ENCODE measurements at places on chromosomes 16 and 17.

DNA sequence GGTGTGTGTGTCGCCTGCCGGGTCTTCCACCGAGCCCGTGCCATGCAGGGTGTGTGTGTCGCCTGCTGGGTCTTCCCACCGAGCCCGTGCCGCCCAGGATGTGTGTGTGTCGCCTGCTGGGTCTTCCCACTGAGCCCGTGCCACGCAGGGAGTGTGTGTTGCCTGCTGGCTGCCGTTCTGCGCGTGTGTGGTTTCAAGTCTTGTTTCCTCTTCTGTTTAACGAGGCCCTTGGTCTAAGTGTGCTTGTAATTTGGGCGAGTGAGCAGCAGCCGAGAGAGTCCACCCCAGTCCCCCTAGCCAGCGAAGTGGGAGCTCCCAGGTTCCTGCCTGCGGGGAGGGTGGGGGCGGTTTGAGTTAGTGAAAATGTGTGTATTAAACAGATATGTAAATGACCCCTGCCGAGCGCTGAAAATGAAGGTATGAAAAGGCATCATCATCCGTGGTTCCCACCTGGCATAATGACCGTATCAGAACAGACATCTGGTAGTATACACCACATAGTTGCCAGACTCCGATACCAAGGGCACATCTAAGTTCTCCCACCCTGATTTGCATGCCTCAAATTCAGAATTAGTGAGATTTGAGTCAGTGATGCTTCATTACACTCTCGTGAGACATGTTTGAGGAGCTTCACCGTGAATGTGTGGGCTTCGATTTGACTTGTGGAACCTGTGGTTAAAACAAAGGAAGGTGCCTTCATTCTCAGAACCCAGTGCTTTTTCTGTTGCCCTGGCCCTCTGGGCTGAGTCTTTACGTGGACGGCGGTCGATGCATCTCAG lies 114.5 kb upstream of the CHMP6 start:
- no peak for DNase-seq
- no peaks in the 10 kb centered on the region for H3K27me3 ChIP-seq
- no peaks in the 10 kb centered on the region for H3K36me3 ChIP-seq
- no peak overlapping the region for H3K27ac ChIP-seq
- no peak overlapping the region for H3K4me3 ChIP-seq

- no peaks in the 10 kb centered on the region for H3K27me3 ChIP-seq
- no peak for DNase-seq
These were observed 54.6 kb downstream of the ABCC12 start for GRCh38 chr16:48101069-48101674.

DNA sequence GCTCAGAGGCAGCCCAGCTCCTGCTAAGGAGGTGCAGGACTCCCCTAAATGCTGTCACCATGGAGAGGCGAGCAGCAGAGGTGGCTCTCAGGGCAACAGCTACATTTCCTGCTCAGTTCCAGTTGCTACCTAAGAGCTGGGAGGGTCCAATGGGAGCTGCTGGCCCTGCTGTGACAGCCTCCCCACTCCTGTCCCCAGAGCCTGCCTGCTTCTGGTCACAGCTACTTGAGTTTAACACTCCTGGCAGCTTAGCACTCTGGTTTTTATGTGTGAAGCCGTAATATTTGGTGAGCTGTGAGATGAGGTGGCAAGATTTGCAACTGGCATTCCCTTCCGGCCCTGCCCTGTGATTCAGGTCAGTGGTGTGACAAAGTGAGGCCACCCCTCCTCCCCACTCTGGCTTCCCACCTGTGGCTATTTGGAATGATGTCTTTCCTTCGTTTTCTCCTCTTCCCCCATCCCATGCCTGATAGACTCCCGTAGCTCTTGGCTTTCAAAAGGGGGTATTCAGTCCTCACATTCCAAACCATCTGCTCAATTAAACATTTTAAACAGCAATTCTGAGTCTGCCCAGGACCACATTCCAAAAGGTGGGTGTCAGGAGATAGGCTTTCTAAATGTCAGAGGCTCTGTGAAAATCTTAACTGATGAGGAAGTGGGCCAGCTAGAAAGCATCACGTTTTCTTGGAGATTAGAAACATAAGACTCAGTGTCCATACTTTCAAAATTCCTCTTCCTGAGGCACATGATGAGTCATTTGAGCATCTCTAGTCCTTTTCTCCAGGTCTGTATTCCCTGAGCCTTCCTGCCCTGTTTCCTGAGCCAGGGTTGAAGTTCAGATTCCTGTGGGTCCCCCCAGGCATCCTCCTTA lies 42.6 kb upstream of the SKAP1 start:
- no peaks in the 10 kb centered on the region for H3K27me3 ChIP-seq
- no peak overlapping the region for H3K4me3 ChIP-seq
- DNase-seq = no peak
- H3K36me3 ChIP-seq = no peaks in the 10 kb centered on the region

DNA sequence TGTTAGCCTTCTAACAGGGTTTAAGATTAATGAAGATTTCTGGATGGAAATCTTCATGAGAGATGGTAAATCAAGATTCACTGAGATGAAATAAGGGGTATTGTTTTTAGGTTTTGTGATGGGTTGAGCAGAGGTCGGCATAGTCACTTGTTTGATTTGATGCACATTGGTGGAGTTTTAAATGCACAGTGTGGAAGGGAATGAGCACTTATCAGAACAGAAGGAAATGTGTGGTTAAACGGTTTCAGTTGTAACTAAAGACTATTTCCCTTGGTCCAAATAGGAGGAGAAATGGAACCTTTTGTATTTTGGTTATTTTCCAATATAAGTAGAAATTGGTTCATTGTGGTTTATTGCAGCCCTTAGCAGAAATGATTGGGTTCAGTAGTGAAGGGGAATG lies 34.1 kb downstream of the CBFB start:
- H3K4me1 ChIP-seq = no peaks in the 10 kb centered on the region
- H3K4me3 ChIP-seq = no peak overlapping the region
- H3K27ac ChIP-seq = no peak overlapping the region
- no peaks in the 10 kb centered on the region for H3K27me3 ChIP-seq

- H3K36me3 ChIP-seq = no peaks in the 10 kb centered on the region
- H3K4me3 ChIP-seq = no peak overlapping the region
- no peak for DNase-seq
- H3K4me1 ChIP-seq = no peaks in the 10 kb centered on the region
- H3K27ac ChIP-seq = no peak overlapping the region
These were observed 22.6 kb downstream of the PRDM7 start for GRCh38 chr16:90054554-90054953.

DNA sequence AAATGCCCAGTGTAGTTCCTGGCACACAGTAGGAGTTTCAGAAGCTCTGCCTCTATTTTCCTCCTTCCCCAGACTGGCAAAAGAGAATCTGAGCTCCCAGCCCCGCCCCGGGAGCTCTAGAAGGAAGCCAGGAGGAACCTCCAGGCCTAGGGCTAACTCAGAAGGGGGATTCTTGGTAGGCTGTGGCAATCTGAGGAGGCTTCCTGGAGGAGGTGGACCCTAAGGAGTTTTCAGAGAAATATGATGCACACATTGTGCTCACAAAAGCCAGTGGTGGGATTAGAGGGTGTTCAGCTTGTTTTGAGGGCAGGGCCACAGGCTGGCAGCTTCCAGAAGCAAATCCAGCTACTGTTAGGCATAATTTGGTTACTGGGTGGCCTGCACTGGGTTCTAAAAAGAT lies 10.0 kb downstream of the ADGRG1 start:
- no peak overlapping the region for H3K4me3 ChIP-seq
- H3K4me1 ChIP-seq = peaks cover 3% of the 10 kb centered on the region
- DNase-seq = no peak
- H3K36me3 ChIP-seq = no peaks in the 10 kb centered on the region

GRCh38 chr16:82643936-82644630 lies 17.3 kb downstream of the CDH13 start:
- H3K4me1 ChIP-seq = no peaks in the 10 kb centered on the region
- no peaks in the 10 kb centered on the region for H3K27me3 ChIP-seq
- no peaks in the 10 kb centered on the region for H3K36me3 ChIP-seq
- H3K27ac ChIP-seq = no peak overlapping the region

GRCh38 chr17:2962236-2962635 lies 101.2 kb downstream of the OR1D5 start:
- DNase-seq = no peak
- H3K4me1 ChIP-seq = peaks cover 30% of the 10 kb centered on the region
- H3K36me3 ChIP-seq = no peaks in the 10 kb centered on the region
- H3K4me3 ChIP-seq = no peak overlapping the region
- no peaks in the 10 kb centered on the region for H3K27me3 ChIP-seq
- H3K27ac ChIP-seq = no peak overlapping the region

DNA sequence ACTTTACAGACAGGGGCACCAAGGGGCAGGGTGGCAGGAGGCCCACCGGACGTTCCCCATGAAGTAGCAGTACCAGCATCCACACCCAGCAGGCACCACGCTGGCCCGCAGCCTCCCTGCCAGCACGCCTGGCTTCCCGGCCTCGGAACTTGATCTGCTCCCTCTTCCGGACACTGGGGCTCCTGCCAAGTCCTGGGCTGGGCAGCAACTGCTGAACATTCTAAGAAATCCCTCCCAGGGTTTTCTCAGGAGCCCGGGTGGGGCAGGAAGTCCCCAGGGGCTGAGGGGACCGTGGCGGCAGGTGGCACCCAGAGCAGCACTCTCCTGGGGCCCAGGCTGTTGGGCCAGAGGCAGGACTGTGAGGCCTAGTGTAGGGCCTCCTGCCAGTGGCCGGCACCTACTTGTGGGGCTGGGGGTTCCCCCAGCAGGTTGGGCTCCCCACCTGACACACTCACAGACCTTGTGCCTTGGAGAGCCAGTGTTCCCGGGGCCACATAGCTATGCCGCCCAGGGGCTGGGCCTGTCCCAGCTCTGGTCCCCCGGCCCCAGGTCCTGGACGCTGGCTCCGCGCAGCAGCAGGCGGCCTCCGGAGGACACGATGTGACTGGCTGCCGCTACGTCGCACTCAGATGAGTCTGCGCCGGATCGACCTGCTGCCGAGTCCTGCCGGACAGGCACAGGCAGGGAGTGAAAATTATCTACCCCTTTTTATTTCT lies 86.2 kb upstream of the CBX4 start:
- no peak overlapping the region for H3K4me3 ChIP-seq
- H3K4me1 ChIP-seq = peaks cover 11% of the 10 kb centered on the region
- DNase-seq = no peak

DNA sequence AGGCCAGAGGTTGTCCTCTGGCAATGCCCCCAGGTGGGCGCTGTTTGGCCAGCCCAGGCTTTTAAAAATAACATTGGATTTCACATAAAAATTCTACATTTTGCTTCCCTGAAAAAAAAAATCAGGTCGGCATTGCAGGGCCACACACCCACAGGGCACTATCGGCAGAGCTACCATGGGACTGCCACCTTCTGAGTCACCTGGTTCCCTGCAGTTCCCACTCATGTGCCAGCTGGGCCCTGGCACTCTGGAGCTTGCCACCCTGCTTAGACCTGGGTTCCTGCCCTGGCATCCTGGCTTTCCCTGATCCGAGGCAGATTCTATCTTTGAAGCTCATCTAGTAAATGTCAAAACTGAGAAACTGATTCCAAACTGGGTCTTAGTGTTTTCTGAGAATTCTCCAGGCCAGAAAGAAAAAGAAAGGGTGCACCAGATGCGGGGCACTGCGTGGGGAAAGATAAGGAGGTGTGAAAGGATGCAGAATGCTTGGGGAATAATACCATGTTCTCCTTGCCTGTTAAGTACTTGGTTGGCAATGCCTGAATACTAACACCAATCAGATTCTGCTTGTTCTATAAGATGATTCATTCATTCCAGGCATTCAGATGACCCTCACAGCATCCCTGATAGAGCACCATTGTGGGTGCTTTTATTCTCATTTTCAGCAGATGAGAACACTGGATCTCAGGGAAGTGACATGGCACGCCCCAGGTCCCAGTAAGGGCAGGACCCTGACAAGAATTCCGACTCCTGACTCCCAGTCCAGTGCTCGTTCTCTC lies 51.8 kb downstream of the RAI1 start:
- no peaks in the 10 kb centered on the region for H3K36me3 ChIP-seq
- no peaks in the 10 kb centered on the region for H3K27me3 ChIP-seq
- H3K27ac ChIP-seq = no peak overlapping the region
- H3K4me3 ChIP-seq = no peak overlapping the region
- peaks cover 47% of the 10 kb centered on the region for H3K4me1 ChIP-seq

DNA sequence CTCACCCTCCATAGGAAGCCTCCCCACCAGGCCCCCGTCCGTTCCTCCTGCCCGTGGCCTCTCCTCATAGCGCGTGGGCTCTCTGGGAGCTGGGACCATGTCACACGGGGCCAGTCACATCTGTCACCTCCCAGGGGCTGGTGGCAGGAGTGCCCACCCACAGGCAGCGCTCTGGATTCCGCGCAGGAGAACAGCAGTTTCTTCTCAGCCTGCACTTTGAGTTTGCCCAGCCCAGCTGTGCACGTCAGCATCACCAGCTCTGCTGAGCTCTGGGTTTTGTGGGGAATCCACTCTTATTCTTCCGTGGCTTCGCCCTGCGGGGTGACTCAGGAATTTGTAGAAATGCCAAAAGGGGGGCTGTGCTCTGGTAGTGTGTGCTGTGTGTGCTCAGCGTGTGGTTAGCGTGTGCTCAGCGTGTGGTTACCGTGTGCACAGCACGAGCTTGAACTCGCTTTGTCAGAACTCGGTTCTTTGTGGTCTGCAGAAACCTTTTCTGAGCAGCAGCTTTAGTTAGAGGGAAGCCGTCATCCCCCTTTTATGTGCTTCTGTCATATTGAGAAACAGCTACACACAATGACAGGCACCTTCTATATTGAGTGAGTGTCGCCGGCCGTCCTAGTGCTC lies 3.2 kb downstream of the ACSF3 start:
- DNase-seq = no peak
- no peak overlapping the region for H3K27ac ChIP-seq
- H3K27me3 ChIP-seq = no peaks in the 10 kb centered on the region
- peaks cover 8% of the 10 kb centered on the region for H3K4me1 ChIP-seq
- peaks cover 5% of the 10 kb centered on the region for H3K36me3 ChIP-seq

- no peak for DNase-seq
- H3K27me3 ChIP-seq = no peaks in the 10 kb centered on the region
- no peak overlapping the region for H3K4me3 ChIP-seq
- H3K4me1 ChIP-seq = no peaks in the 10 kb centered on the region
These were observed 49.0 kb upstream of the ZCCHC14 start for GRCh38 chr16:87541872-87542234.

DNA sequence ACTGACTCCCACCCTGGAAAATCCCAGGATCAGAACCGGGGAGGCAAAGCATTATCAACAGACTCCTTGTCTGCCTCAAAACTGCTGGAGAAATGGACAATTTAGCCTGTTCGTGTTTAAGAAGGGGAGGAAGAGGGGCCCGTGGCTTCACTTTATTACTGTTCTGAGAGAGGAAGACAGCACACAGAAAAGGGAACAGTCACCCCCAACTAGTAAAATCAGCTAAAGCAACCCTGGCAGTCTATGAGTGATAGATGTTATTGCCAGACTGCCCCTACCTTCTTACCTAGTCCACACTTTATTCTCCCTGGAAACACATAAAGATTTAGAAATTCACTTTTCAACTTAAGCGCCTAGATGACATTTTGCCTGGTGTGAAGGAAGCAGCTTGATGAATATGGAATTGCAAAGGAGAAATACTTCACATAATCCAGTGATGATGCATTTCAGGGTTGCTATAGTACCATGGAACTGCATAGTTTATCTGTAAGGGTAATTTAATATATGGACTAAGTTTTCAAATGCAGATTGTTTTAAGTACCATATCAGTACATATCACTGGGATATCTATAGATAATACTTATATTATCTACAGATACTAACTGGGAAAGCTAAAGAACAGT lies 36.9 kb upstream of the TRAP1 start:
- H3K27ac ChIP-seq = no peak overlapping the region
- H3K27me3 ChIP-seq = no peaks in the 10 kb centered on the region
- no peaks in the 10 kb centered on the region for H3K4me1 ChIP-seq
- H3K4me3 ChIP-seq = no peak overlapping the region
- H3K36me3 ChIP-seq = peaks cover 24% of the 10 kb centered on the region
